ENCODE measurements at places on chromosomes 6 and 20.

GRCh38 chr6:123986938-123987337 is 183.3 kb downstream of the NKAIN2 start:
- DNase-seq: no peak

GRCh38 chr6:146700078-146700686 is 101.4 kb downstream of the ADGB start:
- no peak for DNase-seq

GRCh38 chr6:88855541-88856147 is 107.8 kb downstream of the RNGTT start:
- no peak for DNase-seq

DNA sequence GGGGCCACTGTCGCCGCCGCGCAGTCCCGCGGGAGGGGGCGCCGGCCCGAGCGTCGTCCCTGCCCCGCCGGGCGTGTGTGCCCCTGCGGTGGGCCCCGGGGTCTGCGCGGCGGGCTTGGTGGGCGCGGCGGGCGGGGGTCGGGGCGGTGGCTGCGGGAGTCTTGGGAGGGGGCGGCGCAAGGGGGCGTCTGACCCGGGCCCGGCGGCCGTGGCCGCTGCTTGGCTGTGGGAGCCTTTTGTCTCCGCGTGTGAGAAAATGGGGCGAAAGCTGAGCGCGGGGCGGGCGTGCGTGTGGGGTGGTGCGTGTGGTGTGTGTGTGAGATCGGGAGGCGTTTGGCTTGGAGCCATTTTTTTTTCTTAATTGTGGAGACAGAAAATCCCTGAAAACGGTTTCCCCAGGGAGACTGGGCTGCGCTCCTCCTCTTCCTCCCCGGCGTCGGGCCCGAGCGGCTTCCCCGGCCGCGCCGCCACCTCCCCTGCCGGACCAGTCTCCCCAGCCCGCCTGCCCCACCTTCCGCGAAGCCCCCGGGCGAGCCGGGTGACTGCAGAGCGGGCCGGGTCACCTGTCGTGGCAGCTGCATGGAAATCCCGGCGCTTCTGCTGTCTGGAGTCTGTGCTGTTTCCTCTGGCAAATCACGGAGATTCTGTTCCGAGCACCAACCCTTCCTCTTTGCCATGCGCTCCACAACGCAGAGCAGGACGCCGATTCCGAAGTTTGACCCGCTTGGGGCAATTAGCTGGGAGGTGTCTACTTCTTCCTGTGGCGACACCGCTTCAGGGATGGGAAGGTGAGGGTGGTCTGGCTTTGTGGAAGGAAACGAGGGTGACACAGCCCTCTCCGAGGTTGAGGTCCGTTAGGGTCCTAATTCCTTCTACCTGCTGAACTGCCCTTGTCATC is 64.4 kb downstream of the GTF2H5 start:
- peak; percentile 16 for DNase-seq

- DNase-seq: no peak
Observed at GRCh38 chr6:3204921-3205320, 22.5 kb downstream of the TUBB2B start.

- no peak for DNase-seq
Observed at GRCh38 chr6:35980991-35981645, 43.3 kb downstream of the SLC26A8 start.

GRCh38 chr6:21037453-21037852 is 503.2 kb downstream of the CDKAL1 start:
- DNase-seq: no peak

GRCh38 chr20:17955302-17955701 is 13.3 kb downstream of the SNX5 start:
- DNase-seq: no peak

- DNase-seq: no peak
Observed at GRCh38 chr6:28053584-28053983, 26.8 kb upstream of the ZNF165 start.

DNA sequence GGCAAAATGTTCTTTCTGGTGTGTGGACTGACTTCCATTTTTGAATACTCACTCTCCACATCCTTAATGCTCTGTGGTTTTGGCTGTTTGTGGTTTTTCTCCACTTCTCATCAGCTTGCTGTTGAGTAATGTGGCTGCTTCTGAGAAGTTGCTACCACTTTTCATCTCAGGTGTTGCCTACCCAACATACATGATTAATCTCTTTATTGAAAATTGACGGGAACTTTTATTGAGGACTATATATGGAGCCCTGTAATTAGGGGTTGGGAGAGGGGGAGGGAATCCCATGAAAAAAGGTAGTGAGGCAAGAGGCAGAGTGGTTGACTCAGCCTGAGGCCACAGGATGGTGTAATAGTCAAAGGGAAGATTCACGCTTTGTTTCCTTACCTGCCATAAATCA is 17.6 kb downstream of the IL22RA2 start:
- no peak for DNase-seq

GRCh38 chr6:18148304-18149025 is 6.4 kb downstream of the TPMT start:
- DNase-seq: no peak

DNA sequence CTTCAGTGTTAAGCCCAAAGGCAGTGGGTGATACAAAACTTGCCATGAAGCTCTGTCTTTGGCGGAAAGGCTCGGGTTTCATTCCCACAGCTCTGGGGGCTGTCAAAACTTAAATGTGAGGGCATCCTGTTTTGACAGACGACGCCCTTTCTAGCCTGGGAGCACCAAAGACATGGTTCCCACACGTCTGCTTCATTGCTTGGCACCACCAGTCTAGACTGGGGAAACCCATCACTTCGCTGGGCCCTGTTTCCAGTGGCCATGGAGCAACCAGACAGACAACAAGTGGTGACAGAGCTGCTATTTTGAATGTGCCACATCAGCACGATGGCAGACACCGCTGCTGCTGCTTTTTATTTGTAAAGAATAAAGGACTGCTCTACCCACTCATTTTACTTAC is 127.5 kb downstream of the SASH1 start:
- no peak for DNase-seq

DNA sequence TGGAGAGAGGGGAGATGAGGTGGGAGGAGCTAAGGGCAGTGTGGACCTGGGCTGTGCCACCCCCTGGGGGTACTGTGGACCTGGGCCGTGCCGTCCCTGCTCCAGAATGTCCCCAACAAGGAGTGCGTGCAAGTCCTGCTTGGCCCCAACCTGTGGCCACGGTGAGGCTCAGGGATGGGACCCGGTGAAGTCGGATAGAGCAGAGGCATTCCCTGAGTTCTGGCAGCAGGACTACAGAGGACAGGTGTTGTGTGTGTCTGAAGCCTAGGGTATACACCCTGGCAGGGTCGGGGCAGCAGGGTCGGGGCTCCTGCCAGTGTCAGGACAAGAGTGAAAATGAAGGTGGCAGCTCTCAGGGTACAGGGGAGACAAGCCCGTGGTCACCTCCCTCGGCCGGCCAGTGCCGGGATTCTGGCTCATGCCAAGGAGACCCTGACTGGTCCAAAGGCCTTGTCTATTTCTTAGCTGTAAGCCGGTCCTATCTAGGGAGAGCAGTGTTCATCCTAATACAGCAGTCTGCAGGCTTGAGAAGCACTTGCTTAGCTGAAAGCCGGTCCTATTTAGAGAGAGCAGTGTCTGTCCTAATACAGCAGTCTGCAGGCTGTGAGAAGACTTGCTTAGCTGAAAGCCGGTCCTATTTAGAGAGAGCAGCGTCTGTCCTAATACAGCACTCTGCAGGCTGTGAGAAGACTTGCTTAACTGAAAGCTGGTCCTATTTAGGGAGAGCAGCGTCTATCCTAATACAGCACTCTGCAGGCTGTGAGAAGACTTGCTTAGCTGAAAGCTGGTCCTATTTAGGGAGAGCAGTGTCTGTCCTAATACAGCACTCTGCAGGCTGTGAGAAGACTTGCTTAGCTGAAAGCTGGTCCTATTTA is 95.9 kb downstream of the SMOC2 start:
- DNase-seq: no peak

- DNase-seq: no peak
Observed at GRCh38 chr6:132872923-132873322, 58.6 kb downstream of the RPS12 start.

DNA sequence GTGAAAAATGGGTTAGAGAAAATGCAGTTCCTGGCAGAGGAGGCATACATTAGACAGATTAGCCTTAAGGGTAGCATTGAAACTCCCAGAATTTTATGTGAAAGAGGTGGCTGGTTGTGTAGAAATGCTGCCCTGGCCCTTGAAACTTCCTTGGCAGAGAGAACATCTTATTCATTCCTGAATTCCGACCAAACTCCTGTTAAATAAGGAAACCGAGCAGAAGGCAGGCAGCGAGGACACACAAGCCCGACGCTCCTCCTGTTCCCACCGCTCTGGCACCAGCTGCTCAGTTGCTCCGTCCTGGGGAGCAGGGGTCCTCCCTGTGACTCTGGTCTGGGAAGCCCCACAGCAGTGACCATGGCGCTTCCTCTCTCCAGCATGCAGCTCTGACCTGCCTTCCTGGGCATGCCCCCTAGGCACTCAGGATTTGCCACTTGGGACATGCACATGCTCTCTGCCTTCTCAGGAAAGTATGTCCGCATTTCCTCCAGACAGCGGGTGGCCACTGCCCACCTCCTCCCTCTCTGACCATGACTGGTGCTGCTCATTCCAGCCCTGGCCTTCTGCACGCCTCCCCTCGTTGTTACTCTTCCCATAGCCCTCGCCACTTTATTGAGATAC is 35.2 kb upstream of the CLDN20 start:
- DNase-seq: no peak

DNA sequence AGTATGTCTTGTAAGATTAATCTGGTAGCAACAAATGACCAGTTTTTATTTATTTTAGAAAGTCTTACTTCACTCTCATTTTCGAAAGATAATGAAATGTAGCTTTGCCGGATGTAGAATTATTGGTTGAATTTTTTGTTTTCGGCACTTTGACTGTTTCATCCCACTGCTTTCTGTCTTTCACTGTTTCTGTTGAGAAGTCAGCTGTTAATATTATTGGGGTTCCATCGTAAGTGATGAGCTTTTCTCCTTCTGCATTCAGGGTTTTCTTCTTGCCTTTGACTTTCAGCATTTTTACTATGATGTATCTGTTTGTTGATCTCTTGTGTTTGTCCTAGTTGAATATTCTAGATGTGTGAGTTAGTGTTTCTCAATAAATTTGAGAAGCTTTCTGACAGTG is 383.4 kb downstream of the PAX1 start:
- DNase-seq: no peak

GRCh38 chr6:3900744-3901336 is 51.7 kb downstream of the FAM50B start:
- DNase-seq: no peak

DNA sequence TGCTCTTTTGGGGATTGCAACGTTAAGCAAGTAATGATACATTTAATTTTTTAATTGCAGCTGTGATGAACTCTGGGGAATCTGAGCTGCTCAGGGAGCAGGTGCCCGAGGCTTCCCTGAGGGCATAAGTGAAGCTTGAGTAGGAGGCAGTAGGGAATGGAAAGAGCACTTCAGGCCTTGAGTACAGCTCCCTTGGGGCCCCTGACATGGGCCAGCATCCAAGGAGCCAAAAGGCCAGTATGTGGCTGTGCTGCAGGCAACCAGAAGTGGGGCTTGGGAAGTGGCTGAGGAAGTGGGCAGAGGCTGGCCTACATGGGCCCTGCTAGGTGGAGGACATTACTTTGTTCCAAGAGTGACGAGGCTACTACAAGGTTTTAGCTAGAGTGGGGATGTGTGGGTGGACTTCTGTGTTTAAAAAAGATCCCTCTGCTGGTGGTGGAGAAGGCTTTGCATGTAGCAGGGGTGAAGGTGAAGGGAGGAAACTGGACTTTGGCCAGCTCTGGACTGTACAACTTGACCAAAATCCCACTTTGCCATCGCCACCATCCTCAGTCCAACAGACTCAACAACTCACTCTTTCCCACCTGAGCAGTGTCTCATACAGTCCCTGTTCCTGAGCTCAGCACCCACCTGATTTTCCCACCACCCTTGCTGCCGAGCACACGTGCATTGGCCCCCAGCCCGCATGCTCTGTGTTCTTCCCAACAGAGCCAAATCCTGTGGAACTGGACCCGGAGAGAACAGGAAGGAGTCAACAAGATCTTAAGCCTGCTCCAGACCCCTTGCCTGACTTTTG is 10.9 kb upstream of the ZNF831 start:
- no peak for DNase-seq

DNA sequence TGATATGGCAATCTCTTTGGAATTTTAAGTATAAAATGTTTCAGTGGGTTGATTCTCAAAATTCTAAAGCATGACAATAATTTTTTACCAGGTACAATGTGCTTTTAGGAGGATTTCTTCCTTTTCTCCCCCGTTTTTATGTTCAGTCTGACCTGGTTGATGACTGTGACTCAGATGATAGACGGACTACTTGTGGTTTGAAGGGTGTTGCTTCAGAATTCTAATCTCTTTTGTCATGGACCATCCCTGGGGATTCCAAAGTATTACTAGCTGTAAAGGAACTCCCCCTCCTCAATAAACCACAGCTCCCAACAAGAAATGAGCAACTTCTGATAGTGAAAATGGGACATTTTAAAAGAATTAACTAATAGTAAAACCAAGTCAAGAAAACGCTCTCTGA is 34.9 kb upstream of the TNFAIP3 start:
- no peak for DNase-seq

GRCh38 chr6:428047-428603 is 36.6 kb downstream of the IRF4 start:
- DNase-seq: no peak

DNA sequence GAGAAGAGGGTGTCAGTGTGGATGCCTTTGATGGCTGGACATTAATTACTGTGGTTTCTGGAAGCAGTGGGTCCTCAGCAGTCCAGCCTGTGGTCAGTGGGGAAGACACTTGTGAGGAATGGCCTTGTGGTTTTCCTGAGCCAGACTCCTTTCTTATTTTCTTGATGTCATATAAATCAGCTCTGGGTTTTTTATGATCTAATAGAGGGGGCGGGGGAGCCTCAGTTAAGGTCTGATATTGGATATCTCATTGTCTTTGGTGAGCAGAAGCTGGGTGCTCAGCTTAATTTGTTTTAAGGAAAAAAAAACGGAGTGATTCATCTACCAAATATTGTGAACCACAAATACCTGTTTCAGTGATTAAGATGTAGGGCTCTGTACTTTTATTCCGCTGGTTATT is 62.1 kb downstream of the OTOR start:
- DNase-seq: no peak

- no peak for DNase-seq
Observed at GRCh38 chr20:8145246-8146168, 13.4 kb downstream of the PLCB1 start.

Measured in stimulated activated CD4-positive, alpha-beta T cell treated with anti-CD3 and anti-CD28 coated beads, TNF-alpha, amount 100 ng/mL, for 4 hours (primary cell).